ENCODE measurements at places on chromosomes 12 and 14.

GRCh38 chr12:25074113-25074512 lies 120.8 kb downstream of the DNAI7 start:
- no peak for DNase-seq

DNA sequence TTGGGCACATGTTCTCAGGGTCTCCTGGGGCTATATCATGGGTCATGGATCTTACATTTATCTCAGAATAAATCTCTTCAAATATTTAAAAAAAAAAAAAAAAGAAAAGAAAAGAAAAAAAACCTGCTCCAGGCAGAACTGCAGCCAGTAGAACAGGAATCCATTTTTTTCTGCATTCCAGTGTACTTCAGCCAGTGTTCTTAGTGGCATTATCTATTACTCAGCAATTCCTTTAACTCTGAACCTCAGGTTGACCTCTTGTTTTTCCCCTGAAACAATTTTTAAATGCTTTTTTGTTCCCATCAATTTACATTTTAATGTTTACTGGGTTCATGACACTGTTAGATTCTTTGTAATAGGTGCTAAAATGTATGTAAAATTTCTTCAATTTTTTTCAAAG lies 66.7 kb upstream of the STXBP6 start:
- DNase-seq = no peak

DNA sequence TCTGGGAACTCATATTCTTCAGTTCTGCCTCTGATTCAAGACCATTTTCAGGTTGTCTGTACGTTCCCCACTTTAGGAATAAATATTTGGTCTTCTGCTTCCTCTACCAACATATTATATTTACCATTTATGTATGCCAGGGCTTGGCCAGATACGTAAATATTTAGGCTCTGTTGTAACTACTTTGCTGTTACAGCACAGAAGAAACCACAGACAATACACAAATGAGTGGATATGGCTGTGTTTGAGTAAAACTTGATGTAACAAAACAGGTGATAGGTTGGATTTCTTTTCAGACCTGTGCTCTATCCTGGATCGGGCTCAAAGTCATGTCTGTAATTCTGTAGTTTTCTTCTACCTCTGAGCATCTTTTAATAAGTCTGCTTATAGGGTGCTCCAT lies 37.5 kb downstream of the RAP1B start:
- no peak for DNase-seq

DNA sequence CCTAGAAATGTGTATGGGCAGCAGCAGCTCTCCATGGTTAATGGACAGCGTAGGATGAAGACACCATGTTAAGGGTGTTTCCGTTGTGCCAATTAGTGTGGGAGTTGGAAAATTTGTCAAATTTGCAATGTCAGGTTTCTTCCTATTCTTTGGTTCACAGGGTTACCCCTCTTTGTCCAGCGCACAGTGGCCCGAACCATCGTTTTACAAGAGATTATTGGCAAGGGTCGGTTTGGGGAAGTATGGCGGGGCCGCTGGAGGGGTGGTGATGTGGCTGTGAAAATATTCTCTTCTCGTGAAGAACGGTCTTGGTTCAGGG lies 26.0 kb upstream of the TAMALIN start:
- no peak for DNase-seq

DNA sequence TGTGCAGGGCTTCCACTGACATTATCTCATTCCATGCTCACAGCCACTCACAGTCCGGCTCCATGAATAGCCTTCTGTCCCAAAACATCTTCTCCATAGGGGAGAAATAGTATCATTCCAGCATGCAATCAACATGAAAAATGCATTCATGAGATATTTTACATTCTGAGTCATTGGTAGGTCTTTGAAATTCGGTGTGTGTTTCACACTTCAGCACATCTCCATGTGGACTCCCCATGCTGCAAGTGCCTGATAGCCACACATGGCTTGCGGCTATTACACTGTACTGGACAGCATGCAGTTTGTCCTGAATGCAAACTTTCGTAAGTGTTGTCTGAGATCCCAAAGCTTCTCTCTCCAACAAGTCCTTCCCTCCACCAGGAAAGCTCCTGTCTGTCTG lies 449.3 kb downstream of the MED13L start:
- no peak for DNase-seq

GRCh38 chr12:7591531-7591930 lies 74.2 kb downstream of the APOBEC1 start:
- no peak for DNase-seq

- no peak for DNase-seq
Measured at GRCh38 chr14:52738409-52738808, 8.4 kb downstream of the STYX start.

DNA sequence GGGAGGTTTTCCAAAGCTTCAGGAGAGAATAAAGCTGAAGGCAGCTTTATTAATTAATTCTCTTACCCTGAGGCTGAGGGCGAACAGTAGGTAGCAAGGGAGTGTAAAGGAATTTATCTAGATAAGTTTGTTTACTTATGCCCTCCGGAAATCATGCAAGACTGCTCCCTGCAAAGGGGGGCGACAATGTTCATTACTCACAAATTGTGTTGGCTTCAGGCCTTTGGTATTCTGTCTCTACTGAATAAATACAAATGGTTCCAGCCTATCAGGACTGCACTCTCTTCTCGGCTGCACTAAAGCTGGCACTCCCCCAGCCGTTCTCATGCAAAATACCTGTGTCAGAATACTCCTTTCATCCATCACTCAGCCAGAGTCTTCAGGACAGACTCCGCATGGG lies 120.8 kb downstream of the PPHLN1 start:
- no peak for DNase-seq

DNA sequence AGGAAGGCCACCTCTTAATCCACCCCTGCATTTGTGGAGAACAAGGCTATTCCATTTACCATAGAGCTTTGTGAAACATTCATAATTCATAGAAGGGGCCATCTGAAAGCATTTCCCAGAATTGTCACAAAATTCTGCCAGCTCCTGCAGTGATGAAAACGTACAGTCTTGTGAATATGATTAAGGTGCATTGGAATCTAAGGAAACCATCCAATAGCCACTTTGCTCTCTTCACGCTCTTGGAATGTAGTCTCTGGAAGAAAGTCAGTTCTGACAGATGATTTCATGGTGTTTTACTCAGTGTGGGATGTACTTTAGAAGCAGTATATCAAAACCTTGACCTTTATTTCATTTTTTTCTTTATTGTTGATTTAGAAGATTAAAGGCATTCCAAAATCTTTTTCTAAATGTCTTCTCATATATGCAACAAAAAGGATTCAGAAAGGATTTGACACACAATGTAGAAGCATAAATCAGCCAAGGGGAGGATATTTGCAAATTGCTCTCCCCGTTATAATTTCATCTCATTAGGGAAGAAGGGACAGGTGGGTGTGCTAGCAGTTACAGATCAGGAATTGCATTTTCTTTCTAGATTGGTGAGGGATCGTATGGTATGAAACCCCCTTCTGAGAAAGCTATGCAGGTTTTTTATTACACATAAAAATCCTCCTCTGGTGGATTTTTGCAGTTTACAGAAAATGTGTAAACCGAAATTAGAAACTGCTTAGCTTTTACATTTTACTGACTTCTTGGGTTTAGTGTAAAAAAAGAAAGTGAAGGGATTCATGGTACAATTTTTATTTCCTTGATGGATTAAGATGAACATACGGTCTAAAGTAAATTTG lies 390.2 kb downstream of the LRIG3 start:
- DNase-seq = no peak

GRCh38 chr14:49056021-49056420 lies 530.2 kb downstream of the RPS29 start:
- no peak for DNase-seq

DNA sequence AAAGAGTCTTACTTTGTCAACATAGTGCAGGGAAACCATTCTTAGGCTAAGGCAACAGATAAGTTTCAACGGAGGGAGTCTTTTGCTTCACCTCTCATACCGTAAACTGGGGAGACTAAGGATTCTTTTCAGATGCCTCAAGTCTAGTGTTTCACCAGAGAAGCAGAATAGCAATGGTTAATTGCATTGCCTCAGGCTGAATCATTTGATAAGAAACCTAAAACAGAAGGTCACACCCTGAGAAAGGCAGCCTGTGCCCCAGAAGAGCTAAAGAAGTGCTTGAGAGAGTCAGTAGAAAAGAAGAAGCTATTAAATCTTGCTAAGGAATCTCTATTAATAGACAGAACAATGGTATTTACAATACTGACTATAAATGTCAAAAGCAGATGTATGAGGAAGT lies 21.8 kb upstream of the ATXN7L3B start:
- no peak for DNase-seq

- DNase-seq = no peak
Measured at GRCh38 chr14:70000601-70001000, 121.4 kb downstream of the SMOC1 start.

- no peak for DNase-seq
Measured at GRCh38 chr12:121550974-121551634, 29.7 kb downstream of the KDM2B start.

DNA sequence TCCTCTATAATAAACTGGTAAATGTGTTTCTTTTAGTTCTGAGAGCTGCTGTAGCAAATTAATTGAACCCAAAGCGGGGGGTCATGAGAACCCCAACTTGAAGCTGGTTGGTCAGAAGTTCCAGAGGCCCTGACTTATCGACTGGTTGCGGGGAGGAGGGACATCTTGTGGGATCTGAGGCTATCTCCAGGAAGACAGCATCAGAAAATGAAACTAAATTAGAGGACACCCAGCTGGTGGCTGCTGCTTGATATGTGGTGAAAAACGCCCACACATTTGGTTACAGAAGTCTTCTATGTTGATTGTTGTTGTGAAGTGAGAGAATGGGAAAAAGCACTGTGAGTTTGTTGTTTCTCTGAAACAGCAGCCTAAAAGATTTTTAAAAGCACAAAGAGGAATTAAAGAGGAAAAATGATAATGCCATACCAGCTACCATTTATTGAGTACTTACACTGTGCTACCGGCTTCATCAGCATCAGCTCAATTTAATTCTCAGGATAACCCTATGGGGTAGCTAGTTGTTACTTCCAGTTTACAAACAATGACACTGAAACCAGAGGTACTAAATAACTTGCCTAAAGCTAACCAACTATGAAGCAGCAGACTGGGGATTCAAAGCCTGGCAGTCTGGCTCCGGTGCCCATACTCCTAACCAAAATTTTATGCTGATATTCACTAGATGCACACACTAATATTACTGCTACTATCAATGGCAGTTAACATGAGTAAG lies 24.3 kb downstream of the DDX24 start:
- no peak for DNase-seq

GRCh38 chr12:55652352-55652751 lies 15.7 kb downstream of the OR10P1 start:
- no peak for DNase-seq

DNA sequence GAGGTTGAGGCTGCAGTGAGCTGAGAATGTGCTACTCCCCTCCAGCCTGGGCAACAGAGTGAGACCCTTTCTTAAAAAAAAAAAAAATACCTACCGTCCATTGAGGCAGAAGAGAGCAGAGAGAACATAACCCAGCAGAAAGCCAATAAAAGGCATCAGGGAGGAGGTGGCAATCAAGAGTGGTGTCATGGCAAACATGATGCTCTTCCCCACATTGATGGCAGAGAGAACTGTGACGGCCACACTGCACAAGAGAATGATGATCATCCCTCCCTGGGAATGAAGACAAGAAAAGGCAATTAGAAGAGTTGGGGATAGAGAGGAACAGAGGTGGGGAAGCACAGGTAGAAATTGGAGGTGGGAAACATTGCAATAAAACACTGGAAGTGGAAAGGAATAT lies 12.1 kb downstream of the SRSF5 start:
- no peak for DNase-seq

DNA sequence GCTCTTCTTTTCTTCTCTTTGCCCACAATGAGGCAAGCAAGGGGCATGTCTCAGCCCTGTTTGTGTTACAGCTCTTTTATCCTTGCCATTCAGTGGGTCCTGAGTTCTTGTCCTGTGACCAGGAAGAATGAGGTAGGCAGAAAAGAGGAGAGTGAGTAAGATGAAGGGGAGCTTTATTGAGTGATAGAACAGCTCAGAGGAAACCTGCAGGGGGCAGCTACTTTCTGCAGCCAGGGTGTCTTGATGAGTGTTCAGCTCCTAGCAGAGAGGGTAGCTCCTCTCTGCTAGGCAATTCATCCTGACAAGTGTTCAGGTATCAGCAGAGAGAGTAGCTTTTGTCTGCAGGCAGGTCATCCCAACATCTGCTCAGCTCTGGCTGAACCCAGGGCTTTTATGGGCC lies 41.0 kb downstream of the HSD17B6 start:
- no peak for DNase-seq

- peak; percentile 42 for DNase-seq
Measured at GRCh38 chr12:121637231-121637914, 11.0 kb downstream of the ORAI1 start.

GRCh38 chr12:70663838-70664237 lies 26.6 kb upstream of the PTPRB start:
- no peak for DNase-seq

DNA sequence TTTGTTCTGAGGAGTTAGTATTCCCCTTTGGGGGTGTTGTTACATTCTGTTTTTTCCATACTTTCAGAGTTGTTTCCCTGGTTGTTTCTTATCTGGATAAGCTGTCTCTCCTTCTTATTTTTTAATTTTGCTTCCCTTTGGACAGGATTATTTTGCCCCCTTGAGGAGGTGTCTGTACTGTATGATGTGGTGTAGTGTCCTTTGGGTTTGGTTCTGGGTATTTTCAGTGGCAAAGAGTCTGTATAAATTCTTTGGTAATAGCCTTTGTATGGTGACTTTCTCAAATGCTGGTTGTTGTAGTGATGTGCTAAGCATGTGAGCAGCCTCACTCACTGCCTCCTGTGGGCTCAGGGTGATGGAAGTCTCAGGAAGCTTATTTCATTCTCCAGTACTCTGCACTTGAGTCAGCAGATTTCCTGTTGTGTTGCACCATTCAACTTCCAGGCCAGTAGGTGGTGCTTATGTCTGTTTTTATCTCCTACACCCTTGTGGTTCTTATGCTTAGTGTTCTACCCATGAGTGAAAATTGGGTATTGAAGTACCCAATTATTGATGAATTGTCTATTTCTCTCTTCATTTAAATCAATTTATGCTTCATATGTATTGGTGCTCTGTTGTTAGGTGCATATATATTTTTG lies 103.3 kb upstream of the PMCH start:
- DNase-seq = no peak

GRCh38 chr14:22476005-22476751 lies 112.8 kb downstream of the DAD1 start:
- DNase-seq = no peak

DNA sequence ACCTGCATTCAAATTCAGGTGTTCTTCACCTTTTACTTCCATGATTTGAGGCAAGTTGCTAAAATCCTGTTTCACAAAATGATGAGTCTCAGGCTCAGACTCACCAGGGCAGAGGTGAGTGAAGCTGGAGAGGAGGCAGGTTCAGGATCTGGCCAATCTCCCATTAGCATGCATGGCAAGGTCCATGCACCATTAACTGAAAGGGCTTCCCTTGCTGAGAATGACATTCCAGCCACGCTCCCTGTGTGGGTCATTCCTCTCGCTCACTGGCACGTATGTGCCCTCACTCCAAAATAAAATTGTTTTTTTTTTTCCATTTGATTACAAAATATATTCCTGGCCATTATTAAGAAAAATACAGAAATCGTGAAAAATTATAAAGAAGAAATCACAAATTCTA lies 257.6 kb downstream of the C12orf75 start:
- DNase-seq = no peak

Data from activated effector memory CD4-positive, alpha-beta T cell treated with Interleukin-2 at 50 U/mL for 16 hours (primary cell).